ENCODE measurements at places on chromosomes 7 and 10. TPM values are rescaled to one million over a fixed set of nuclear protein-coding genes. Genes with fewer than 3 reads are reported as not detected.
A peak's percentile ranks its signal among the peaks of the same experiment; 100 is the strongest.

DNA sequence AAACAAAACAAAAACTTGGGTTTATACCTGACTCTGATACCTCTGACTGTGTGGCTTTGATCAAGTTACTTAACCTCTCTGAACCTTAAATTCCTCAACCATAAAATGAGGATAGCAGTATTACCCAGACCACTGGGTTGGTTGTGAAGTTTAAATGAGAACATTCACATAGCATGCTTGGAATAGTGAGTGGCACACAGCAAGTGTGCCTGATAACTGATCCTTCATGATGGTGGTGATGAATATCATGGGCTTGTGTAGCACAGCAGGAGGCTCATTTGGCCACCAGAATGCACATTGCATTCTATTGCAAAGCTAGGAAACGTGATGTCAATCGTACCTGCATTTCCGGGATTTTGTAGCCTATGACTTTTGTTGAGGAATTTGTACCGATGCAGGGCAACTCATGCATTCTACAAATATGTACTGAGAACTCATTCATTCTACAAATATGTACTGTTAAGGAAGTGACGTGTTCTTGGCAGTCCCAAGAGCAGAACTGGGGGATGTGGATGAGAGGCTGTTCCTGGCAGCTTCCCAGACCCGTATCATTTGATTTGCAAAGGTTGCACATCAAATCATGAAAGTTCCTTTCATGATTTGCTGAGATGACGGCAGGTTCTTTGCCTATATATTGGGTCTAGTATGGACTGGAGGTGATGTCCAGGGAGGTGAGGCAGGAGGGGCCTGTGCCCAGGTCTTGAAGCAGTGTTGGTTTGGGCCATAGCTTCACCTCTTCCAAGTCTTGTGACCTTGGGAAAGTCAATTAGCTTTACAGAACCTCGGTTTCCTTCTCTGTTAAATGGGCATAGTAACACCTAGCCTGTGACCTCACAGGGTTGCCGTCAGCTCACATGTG lies 94.6 kb upstream of the SMNDC1 start:
- no peaks in the 10 kb centered on the region for H3K27me3 ChIP-seq
- no peak overlapping the region for H3K4me3 ChIP-seq
- H3K36me3 ChIP-seq = no peaks in the 10 kb centered on the region
- DNase-seq = no peak
- no peak overlapping the region for H3K27ac ChIP-seq

DNA sequence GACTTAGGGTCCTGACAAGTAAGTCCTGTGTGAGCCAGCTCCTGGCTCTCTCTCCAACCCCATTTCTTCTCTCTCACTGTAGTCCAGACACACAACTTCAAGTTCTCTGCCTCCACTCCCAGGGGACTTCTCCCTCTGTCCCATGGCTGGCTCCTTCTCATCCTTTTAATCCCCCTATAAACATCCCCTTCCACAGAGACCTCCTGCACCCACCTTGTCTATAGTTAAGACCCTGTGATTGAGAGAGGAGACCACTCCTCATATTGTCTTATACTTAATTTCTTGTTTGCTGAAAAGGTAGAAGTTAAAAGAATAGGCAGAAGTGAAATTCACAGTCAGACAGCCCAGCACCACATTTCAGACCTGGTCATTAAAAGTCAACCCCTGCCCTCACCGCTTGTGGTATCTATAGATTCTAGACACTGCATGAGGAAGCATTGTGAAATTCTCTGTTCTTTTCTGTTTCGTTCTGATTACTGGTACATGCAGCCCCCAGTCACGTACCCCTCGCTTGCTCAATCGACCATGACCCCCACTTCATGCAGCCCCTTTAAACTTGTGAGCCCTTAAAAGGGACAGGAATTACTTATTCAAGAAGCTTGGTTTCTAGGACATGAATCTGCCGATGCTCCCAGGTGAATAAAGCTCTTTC lies 125.6 kb upstream of the FRMD4A start:
- H3K27ac ChIP-seq = no peak overlapping the region
- H3K36me3 ChIP-seq = no peaks in the 10 kb centered on the region
- H3K27me3 ChIP-seq = no peaks in the 10 kb centered on the region
- no peaks in the 10 kb centered on the region for H3K4me1 ChIP-seq
- no peak for DNase-seq

- H3K36me3 ChIP-seq = no peaks in the 10 kb centered on the region
- H3K27ac ChIP-seq = no peak overlapping the region
- DNase-seq = no peak
- H3K4me3 ChIP-seq = no peak overlapping the region
- H3K27me3 ChIP-seq = no peaks in the 10 kb centered on the region
- no peaks in the 10 kb centered on the region for H3K4me1 ChIP-seq
Measured at GRCh38 chr7:141979568-141979967, 6.0 kb upstream of the TAS2R38 start.

- peak; percentile 33 for DNase-seq
- no peaks in the 10 kb centered on the region for H3K36me3 ChIP-seq
- H3K27ac ChIP-seq = no peak overlapping the region
- H3K4me3 ChIP-seq = peak overlapping the region; percentile 40
Measured at GRCh38 chr7:16563281-16564022, 36.8 kb downstream of the LRRC72 start.

GRCh38 chr7:106365252-106366005 lies 80.6 kb upstream of the NAMPT start:
- H3K36me3 ChIP-seq = no peaks in the 10 kb centered on the region
- no peaks in the 10 kb centered on the region for H3K27me3 ChIP-seq
- no peak for DNase-seq
- H3K4me3 ChIP-seq = no peak overlapping the region
- no peak overlapping the region for H3K27ac ChIP-seq

The TMEM26 gene
- total RNA-seq = not detected
